ENCODE measurements at places on chromosomes 6 and 20.

GRCh38 chr6:56863366-56863765 lies 91.5 kb upstream of the BEND6 start:
- DNase-seq, result no peak

DNA sequence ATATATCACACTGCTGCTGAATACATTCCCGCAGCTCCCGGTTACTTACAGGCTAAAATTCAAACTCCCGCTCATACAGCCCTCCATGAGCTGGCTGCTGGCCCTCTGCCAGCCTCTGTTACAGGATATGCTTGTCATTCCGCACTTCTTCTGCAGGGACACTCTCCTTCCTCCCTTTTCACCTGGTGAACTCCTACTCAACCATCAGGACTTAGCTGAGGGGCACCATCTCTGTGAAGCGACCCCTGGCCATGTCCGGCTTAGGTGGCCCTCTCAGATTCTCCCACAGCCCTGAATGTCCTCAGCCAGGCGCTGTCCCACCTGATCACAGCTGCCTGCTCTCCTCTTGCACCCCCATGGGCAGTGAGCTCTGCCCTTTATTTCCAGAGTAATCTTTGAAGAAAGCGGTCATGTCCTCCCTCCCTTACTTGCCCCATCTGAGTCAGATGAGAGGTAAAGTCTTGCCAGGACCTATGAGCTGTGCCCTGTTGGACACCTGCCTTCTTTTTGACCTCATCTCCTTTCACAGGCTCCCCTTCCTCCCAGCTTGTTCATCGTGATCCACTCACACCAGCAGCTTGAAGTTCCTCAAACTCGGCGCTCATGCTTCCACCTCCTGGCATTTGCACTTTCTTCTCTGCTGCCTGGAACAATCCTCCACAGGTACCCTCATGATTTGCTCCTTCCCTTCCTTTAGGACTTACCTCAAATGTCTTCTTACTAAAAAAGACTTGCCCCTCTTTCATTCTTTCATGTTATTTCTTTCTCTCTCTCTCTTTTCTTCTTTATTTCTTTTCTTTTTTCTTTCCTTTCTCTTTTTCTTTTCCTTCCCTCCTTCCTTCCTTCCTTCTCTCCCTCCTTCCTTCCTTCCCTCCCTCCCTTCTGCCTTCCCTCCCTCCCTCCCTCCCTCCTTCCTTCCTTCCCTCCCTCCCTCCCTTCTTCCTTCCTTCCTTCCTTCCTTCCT lies 5.6 kb downstream of the CYP24A1 start:
- no peak for DNase-seq

DNA sequence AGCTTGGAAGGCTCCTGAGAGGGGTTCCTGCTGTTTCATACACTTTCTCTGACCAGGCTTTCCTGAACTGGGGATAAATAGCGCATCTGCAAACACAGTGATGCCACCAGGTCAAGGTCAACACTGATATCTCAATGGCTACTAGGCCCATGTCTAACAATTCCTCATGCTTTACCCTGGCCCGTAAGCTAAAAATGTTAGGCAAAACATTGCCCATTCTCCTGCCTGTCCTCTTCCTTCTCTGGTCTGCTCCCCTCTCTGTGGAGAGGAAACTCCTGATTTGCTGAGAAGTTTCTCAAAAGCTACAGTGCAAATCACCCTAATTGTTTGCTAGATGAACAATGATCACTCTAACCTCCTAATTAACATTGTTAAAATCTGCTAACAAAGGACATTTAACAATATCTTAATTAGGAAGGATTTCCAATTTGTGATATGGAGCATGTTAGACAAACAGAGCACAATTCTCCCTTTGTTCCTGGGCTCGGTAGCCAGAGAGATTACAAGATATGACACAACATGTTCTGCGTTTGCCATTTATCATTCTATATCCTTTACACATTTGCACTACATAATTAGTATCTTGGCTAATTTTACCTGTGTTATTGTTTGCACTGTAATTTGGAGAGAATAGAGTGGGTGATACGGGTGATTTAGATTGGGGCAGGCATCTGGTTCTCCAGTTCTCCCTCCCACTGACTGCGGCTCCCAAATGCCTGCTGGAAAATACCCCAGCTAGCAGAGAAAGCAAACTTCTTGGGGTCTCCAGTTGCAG lies 266.8 kb downstream of the CD83 start:
- DNase-seq, result no peak

DNA sequence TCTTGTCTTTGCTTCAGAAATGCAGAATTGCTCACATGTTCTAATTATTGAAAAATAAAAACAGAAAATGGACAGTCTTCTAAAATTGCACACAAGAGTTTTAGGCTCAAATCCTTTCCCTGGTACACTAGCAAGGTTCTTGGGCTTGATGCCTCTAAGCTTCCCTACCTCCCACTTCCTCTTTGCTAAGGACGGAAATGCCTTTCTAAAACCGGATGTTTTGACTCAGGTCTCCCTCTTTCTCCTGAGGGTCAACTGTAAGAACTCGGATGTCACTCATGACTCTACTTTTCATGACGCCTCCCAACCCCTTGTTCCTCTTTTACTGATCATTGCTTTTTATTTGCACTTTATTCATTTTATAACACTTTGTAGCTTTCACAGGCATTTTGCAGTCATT lies 613.5 kb downstream of the C6orf118 start:
- no peak for DNase-seq

- DNase-seq, result no peak
Observed at GRCh38 chr20:32110173-32110704, 725 bp downstream of the TM9SF4 start.

- no peak for DNase-seq
Observed at GRCh38 chr6:16521528-16521927, 239.7 kb downstream of the ATXN1 start.

DNA sequence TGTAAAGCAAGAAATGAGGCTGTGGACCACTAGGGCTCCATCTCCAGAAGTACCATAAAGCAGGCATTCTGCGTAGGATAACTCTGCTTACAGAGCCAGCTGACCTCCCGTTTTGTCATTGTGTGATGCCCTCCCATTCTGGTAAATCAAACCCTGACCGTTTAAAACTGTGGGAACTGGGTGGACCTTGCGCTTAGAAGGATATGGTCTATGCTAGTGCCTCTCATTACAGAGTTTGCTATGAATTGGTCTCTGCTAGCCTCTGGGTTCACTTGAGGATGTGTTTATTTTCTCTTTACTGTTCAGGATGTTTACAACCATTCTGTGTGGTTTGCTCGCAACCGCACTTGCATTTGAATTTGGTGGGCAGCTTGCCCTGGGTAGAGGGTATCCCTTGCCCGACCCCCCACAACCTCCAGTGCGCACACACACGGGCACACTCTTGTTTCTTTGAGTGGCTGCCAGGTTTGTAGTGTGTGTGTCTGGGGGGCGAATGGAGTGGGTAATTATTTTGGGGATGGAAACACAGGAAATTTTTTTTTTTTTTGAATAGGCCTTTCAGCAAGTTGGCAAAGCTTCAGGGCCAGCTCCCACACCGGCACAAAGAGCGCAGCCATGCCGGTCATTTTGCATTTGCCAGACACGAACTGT lies 198.3 kb downstream of the JARID2 start:
- DNase-seq, result no peak

GRCh38 chr6:69416776-69417175 lies 380.0 kb downstream of the LMBRD1 start:
- DNase-seq, result no peak

GRCh38 chr6:34316431-34317171 lies 67.8 kb upstream of the SMIM29 start:
- no peak for DNase-seq
